Lung microvascular endothelial cell (primary cell): ENCODE measurements at places on chromosomes 7 and 10. TPM values are rescaled to one million over a fixed set of nuclear protein-coding genes. Genes with fewer than 3 reads are reported as not detected.
A peak's percentile ranks its signal among the peaks of the same experiment; 100 is the strongest.

DNA sequence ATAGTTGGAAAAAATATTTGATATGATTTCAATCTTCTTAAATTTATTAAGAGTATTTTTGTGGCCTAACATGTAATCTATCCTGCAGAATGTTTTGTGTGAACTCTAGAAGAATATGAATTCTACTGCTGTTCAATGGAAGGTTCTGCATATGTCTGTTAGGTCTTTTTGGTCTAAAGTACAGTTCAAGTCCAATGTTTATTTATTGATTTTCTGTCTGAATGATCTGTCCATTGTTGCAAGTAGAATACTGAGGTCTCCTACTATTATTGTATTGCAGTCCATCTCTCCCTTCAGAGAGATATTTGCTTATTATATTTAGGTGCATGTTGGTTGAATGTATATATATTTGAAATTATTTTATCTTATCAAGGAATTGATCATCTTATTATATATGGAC, 18.9 kb upstream of the DYNC1I1 start:
- DNase-seq, result no peak

- no peak for DNase-seq
These were observed 22.5 kb upstream of the ANTXRL start for GRCh38 chr10:46264336-46264735.

GRCh38 chr10:45607276-45607675, 65.3 kb downstream of the ZFAND4 start:
- DNase-seq, result no peak

- DNase-seq, result no peak
These were observed 38.7 kb upstream of the DLG5 start for GRCh38 chr10:77965294-77965693.

DNA sequence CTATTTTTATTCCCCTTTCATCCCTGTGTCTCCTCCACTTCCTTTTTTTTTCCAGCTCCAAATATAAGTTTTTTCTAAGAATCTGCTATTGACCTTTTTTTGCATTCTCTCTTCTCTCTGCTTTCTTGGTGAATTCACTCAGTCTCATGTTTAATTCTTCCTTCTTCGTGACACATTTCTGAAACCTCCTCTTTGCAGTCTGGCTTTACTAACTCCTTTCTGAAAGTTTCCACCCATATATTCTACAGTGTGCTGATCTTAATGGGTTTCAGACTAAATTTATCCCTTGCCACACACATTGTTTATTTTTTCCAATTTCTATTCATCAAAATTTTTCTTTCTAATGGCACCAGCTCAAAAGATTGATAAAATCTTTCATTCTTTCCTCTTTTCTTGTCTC, 47.8 kb upstream of the CALD1 start:
- no peak for DNase-seq

GRCh38 chr7:44380831-44381493, 55.6 kb upstream of the CAMK2B start:
- no peak for DNase-seq

- DNase-seq, result no peak
These were observed 12.7 kb upstream of the PURB start for GRCh38 chr7:44898039-44898438.

DNA sequence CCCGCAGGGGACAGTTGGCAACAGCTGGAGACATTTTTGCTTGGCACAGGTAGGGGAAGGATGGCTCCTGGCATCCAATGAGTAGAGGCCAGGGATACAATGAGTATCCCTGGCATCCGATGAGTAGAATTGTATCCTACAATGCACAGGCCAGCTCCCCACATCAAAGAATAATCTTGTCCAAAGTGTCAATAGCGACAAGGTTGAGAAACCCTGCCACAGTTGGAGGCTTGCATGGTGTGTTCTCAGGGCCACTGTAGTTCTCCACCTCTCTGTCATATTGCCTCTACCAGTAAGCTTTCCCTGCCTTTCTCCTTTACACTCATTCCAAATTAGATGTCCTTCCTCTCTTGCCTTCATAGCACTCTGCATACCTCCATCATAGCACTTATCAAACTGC, 60.7 kb downstream of the ZNF92 start:
- DNase-seq, result no peak

DNA sequence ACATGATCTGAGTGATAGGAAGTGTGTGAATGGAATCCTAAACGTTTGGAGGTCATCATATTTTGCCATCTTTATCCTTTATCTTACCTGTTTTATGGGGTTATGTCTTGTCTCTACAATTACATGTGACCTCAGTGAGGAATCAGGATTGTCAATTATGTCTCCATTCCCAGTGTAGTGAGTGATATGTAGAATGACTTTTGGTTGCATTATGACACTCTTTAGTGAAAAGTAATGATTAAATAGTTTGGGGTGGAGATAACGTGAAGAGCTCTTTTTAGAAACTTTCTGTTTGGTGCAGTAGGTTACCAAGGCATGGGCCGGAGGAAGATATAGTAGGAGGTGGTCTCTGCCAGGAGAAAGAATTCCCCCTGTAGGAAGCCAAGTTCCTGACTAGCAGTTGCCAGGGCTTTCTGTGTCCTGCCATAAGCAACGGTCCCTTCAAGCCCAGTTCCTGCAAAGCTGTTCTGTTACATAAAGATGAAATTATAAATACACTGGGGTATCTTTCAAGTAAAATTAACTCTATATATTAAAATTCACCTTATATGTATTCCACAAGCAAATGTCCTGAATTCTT, 228.2 kb downstream of the NSUN6 start:
- no peak for DNase-seq

DNA sequence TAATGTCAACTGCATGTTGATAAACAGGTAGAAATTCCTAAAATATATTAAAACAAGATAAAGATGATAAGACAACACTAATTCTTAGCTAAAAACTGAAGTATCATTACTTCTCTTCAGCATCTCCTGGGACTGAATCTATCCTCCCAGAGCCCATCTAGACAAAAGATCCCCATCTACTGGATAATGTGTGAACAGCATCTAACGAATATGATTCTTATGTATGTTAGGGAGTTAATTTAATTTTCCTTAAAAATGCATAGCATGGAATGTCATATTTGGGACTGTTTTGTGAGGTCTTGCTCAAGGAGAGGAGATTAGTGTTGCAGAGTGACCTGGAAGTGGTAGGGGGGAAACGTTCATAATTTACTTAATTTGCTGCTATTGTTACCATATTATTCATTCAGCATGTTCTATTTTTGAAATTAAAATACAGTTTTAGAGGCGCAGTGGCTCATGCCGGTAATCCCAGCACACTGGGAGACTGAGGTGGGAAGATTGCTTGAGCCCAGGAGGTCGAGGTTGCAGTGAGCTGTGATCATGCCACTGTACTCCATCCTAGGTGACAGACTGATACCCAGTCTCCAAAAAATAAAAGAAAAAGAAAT, 305.1 kb upstream of the CSTF2T start:
- DNase-seq, result peak; percentile 41

GRCh38 chr10:5555881-5556280, 31.1 kb downstream of the CALML3 start:
- DNase-seq, result no peak

DNA sequence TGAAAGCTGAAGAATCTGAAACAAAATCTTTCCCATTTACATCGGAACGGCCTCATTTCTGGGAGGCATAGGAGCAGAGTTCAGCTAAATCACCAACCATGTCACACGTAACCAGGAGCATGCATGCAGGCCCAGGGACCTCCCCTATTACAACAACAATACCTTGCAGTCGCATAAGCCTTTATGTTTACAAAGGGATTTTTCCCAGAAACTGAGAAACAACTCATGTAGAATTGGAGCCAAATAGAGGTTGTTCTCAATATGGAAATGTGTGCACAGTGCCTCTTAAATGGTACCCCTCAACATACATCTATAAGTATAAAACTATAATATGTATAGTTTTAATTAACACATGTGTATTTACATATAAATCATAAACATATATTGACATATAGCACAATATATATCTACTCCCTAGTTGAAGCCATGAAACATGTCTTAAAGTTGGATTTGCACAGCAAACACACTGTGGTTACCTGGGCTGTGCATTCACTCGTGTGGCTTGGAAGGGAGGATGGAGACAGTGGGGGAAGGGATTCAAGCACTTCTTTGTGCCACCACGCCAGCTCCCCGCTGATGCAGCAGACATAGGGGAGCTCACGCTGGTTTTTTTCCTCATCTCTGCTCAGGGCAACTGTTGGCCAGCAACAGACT, 35.0 kb upstream of the DGKI start:
- no peak for DNase-seq

GRCh38 chr10:64959116-64959515, 1437.9 kb downstream of the REEP3 start:
- no peak for DNase-seq

- no peak for DNase-seq
These were observed 61.2 kb downstream of the SEMA3D start for GRCh38 chr7:85125651-85126131.

DNA sequence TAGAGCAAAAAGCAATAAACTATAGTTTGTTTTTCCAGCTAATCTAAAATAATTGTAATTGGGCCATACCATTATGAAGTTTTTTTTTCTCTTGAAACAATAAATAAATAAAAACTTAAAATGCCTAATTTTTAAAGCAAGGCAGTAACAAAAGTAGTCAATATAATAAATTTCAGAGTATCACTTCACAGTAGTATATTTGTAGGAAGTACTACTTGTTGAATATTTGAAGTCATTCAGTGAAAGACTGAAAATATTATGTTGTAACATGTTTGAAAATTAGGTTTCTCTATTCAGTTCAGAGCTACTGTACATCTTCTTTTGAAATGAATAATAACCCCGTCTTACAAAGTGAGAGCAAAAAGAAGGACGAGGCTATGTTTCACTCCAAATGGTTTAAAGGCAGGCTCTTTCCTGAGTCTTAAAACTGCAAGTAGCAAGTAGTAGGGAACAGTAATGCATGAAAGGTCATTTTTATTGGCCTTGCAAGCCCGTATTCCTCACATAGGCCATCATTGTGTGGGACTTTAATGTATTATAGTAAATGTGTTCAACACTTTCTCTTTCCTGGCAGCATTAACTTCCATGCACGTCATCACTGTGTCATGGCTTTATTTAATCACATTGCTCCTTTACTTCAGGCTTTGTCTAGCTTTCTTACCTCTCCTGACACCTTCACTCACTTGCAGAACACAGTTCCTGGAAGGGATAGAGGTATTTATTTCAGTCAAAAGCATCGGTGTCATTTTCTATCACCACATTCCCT, 141.4 kb downstream of the VTI1A start:
- no peak for DNase-seq

- no peak for DNase-seq
These were observed 313.2 kb upstream of the KCND2 start for GRCh38 chr7:119959811-119960210.

DNA sequence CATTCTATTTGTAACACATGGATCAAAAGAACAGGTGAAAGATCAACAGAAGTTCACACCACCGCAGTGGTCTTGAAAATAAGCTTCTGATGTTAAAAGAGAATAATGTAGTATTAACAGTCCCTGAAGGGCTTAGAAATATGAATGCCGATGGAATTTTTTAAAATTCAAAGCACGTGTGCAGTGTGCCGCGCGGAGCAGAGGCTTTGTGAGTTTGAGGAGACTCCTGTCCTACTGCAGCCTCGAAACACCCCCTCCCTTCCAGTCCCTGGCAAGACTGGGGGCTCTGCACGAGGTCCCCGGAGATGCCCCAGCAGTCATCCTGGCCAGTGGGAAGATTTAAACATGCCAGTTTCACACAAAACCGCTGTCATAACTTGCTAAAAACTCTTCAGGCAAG, 196.6 kb downstream of the DIP2C start:
- DNase-seq, result no peak

GRCh38 chr7:100122568-100122967, 3.1 kb downstream of the CNPY4 start:
- no peak for DNase-seq

DNA sequence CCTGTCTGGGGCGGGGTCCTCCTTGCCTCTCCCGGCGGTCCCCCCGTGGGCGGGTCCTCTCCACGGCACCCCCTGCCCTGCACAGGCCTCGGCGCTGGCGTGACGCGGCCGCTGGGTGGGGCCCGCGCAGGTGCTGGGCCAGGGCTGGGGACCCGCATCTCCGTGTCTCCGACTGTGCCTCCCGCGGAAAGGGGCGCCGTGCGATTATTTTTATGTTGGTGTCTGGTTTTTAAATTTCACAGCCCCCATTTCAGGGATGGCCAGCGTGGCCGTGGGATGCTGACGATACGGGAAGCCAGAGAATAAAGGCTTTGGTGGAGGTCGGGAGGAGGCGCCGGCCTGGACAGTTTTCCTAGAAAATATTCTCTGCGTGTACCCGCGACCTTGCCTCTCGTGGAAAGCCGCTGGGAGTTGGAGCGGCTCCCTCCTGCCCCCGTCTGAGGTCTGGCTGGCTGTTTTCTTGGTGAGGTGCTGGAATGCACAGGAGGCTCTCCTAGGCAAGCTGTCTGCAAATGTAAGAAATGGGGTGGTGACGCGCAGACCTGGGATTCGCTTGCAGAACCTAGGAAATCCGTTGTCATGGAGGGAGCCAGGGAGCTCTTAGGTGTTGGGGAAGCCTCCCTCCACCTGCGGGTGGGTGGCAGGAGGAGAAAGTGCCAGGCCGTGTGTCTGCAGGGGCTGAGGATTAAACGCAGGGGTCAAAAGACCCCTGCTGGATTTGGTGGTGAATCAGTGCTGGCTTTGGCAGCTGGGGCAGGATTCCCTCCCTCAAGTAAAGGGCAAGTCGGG, 28.7 kb upstream of the JAKMIP3 start:
- no peak for DNase-seq

DNA sequence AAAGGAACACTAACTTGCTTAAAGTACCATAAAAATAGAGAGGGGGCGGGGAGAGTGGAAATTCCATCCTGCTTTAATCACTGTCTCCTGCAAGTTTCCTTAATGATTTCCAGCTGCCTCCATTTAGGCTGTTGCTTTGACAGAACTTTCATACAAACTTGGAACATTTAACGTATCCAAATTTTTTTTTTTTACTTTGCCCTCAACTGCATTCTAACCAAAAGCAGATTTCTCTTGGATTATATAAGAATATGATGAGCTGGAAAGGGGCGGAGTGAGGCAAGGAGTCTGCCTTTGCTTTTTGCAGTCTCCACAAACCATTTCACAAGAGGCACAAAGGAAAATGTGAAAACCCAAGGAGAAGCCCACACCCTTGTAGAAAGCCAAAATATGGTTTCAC, 46.6 kb upstream of the COL1A2 start:
- DNase-seq, result peak; percentile 31

- DNase-seq, result no peak
These were observed 17.9 kb downstream of the PLPP4 start for GRCh38 chr10:120474956-120475355.

- DNase-seq, result no peak
These were observed 21.8 kb upstream of the MYL7 start for GRCh38 chr7:44162785-44163395.

PRF1 gene
- not detected in 2 replicates for total RNA-seq

DGKB gene
- total RNA-seq, result not detected in 2 replicates

C10orf53 gene
- total RNA-seq, result not detected in 2 replicates

OR13A1 gene
- not detected in 2 replicates for total RNA-seq

SHH gene
- total RNA-seq, result under 0.01 TPM in 2 replicates

RBM20 gene
- total RNA-seq, result 0.22 and 2.0 TPM in 2 replicates

EPDR1 gene
- 2.0 and 2.4 TPM in 2 replicates for total RNA-seq

TDRD1 gene
- total RNA-seq, result not detected in 2 replicates

ANXA8L1 gene
- total RNA-seq, result not detected in 2 replicates

LRRN3 gene
- total RNA-seq, result not detected in 2 replicates

SKAP2 gene
- 9.6 and 13.7 TPM in 2 replicates for total RNA-seq

FAM171A1 gene
- total RNA-seq, result 27.2 and 40.9 TPM in 2 replicates

CRYGN gene
- not detected in 2 replicates for total RNA-seq

TLX1 gene
- not detected in 2 replicates for total RNA-seq
